ENCODE measurements at places on chromosomes 12 and 14. TPM values are rescaled to one million over a fixed set of nuclear protein-coding genes. Genes with fewer than 3 reads are reported as not detected.

- no peak for DNase-seq
Measured at GRCh38 chr14:98926146-98926545, 345.9 kb downstream of the BCL11B start.

- DNase-seq = peak; percentile 7
Measured at GRCh38 chr12:39581592-39581991, 38.0 kb downstream of the ABCD2 start.

DNA sequence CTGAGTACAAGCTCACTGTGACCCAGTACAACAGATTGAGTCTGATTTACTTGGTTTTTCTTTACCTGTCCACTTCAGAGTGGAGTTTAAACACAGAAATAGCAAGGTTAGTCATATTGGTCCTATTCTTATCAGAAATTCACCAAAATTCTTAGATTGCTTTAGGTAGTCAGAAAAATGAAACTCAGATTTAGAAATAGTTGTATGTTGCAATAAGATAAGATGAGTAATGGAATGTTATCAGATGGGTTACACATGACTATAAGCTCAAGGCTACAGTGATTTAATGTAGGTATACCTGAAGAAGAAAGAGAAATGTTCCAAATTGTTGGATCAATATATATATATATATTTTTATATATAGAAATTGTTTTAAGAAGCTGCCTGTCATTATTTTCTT is 524.1 kb downstream of the LRFN5 start:
- no peak for DNase-seq

DNA sequence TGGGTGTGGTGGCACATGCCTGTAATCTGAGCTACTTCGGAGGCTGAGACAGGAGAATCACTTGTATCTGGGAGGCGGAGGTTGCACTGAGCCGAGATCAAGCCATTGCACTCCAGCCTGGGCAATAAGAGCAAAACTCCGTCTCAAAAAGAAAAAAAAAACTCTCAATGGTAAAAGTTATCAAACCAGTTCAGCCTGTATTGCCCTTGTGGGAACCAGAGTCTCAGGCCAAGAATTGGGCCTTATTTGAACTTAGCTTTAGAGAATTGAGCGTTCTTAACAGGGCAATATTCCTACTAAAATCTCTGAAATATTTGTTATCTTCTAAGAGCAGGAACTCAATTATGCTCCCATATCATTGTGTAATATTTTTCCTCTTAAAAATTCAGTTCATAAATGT is 7.7 kb upstream of the MDM2 start:
- DNase-seq = no peak

The MAP3K9 gene
- total RNA-seq = 1.1 TPM

The LBHD2 gene
- total RNA-seq = not detected

The PDZRN4 gene
- total RNA-seq = not detected

Measured in RPMI7951 (cell line).